Transverse colon (tissue), 4 donors: ENCODE measurements at places on chromosomes 11 and 22.

- peak; percentile 58 for DNase-seq
These were observed at the start of gene SLC43A1 for GRCh38 chr11:57515332-57516060. TSS of gene SLC43A1 (minus strand) at chr11:57515702. CDS start at chr11:57514111, 1,591 bp downstream.

DNA sequence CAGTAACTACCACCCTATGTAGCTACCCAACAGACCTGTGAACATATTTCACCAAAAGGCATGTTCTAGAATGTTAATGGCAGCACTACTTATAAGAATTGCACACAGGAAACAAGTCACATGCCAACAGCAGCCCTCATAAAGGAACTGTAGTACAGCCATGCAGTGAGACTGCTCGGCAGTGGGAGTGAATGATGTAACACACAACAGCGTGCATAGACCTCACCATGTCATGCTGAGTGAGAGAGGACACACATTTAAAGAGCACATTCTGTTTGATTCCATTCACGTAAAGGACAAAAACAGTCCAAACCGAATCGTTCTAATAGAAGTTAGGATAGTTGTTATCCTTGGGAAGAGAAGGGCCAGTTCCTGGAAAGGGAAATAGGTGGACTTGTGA, 27.2 kb upstream of the KIRREL3 start:
- no peak for DNase-seq

GRCh38 chr22:48797731-48798130, 1029.9 kb downstream of the BRD1 start:
- no peak for DNase-seq

GRCh38 chr11:65868076-65868667, 4.4 kb downstream of the EFEMP2 start:
- no peak for DNase-seq

DNA sequence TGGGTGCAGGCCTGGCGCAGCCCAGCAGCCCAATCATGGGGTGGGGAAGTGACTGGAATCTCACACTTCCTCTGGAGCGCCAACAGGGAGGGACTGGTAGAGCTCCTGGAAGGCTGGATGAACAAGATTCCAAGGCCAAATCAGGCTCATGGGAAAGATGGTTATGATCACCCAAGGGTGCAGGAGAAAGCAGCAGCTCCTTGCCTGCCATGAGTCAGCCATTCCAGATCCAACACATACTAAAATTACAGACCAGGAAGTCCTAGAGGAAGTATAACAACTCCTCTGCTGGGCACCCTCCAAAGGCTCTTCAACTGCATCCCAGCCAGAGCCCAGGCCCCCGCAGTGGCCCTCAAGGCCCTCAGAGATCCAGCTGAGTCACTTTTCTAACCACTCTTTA, 427.3 kb downstream of the TENM4 start:
- no peak for DNase-seq

- no peak for DNase-seq
These were observed 316.2 kb downstream of the SOX6 start for GRCh38 chr11:16040151-16040550.

DNA sequence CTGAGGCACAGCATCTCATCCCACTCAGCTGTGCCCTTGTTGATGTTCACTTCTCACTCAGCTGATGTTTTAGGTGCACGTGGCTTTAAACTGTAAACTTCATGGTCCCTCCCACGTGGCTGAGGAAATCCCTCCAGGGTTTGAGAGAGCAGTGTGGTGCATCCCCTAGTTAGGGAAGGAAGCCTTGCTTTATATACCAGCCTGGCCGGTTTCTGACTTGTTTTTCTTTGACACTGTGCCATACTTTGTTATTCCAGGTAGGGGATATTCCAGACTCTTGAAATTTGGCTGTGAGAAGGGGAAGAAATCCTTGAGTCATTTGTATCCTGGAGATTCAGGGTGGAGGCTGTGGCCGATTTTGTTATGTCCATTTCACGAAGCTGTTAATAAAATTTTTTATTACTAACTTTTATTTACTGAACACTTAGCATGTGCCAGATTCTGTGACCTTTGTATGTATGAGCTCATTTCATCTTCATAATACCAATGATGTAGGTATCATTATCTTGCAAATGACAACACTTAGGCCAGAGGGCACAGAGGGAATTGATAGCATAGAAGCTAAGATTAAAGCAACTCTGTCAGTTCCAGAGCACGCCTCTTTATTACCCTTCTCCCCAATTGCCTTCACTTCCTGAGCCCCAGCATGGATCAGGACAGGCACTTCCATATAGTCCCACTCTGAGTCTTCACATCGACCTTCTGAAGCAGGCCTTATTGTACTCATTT, 116.6 kb downstream of the NAV2 start:
- peak; percentile 31 for DNase-seq

DNA sequence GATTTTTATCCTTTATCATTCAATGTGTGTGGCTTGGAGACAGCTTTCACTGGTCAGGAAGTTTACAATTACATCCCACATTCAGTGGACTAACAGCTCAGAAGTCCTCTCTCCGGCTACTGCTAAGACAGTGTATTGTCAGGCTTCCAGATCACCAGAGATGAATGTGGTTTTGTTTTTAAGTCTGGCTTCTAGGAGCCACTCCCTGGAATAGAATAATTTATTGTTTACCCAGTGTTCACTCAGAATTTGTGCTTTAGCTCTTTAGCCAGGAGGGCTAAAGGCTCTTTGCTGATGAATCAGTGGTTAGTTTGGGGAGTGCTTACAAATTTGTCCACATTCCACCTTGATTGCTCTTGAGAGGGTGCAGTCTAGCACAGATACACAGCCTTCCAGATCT, 26.5 kb downstream of the TRIM77 start:
- no peak for DNase-seq

DNA sequence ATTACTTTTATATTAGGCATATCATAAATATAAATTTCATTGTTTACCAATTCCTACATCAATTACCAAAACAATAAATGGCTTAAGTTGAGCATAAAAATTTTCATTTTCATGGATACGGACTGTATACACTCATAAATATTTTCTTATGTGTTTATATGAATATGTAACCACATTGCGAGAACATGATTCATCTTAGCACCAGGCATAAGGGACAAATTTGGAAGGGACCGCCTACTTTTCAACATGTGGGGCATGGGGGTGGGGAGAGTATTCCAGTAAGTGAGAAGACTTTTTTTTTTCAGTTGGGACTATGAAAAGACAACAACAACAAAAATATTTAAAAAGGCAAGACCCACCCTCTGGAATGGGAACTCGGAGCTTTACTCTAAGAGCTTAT, 296.1 kb downstream of the RAB38 start:
- DNase-seq: no peak

GRCh38 chr22:22403306-22403705, 105.2 kb downstream of the ZNF280B start:
- no peak for DNase-seq

GRCh38 chr22:43882122-43882767, 9.6 kb downstream of the PNPLA5 start:
- DNase-seq: no peak

DNA sequence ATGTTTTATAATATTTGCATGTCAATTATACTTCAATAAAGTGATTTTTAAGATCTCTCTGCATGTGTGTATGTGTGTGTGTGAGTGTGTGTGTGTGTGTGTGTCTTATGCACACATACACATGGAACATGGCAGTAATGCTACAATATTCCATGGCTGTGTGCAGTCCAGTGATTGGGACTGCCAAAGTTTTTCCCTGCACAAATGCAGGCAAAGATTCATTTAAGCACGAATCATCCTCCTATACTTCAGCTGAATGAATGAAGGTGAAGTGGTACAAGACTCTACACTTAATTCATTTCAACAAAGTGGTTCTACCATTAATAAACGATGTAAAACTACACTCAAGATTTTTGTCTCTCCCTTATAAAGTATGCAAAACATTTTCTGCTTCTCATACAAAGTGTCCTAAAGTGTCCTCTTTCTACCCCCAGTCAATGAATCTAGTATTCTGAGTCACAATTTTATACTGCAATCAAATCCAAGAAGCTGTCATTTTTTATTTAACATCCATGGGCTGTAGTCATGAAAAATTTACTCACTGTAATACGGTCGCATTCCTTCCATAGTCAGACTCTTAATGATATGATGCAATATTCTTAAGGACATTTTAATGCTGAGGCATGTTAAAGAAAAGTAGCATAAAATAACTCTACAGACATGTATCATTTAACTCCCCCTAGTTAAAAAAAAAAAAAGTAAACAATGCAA, 132.4 kb downstream of the TTC28 start:
- DNase-seq: no peak

DNA sequence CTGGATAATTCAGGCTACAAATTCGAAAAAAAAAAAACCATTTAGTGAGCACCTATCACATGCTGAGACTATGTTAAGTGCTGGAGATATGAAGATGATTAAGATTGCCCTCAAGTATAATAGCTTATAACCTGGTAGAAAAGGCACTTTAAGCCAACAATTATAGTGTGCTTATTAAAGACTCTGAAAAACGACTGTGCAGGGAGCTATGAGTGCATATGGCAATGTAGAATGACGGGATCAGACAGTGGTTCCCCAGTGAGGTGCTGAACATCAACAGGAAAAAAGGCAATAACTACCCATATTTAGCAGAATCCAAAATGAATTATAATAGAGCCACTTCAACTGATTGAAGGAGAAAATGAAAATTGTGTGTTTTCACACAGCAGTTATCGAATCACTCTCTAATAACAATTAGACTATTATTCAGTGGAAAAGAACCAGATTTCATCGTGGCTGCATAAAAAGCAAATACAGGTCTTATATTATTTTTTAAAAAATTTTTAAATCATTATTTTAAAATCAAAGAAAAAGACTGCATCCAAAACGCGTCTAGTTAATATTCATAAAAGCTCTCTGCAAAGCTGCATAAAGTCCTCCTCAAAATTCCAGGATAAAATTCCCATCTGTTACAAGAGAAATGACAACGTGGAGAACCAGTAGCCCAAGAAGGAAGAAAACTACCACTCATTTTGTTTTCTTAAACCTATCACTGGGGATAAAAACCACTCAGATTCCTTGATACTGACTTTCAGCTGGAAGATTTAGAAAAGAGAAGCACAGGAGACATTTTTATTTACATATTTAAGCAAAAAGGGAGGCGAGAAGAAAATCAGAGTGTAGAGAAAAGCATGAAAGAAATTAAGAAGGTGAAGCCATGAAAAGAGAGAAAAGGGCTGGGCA, 1.1 kb downstream of the MTMR2 start:
- DNase-seq: no peak

GRCh38 chr11:87116185-87116584, 78.5 kb downstream of the TMEM135 start:
- no peak for DNase-seq

DNA sequence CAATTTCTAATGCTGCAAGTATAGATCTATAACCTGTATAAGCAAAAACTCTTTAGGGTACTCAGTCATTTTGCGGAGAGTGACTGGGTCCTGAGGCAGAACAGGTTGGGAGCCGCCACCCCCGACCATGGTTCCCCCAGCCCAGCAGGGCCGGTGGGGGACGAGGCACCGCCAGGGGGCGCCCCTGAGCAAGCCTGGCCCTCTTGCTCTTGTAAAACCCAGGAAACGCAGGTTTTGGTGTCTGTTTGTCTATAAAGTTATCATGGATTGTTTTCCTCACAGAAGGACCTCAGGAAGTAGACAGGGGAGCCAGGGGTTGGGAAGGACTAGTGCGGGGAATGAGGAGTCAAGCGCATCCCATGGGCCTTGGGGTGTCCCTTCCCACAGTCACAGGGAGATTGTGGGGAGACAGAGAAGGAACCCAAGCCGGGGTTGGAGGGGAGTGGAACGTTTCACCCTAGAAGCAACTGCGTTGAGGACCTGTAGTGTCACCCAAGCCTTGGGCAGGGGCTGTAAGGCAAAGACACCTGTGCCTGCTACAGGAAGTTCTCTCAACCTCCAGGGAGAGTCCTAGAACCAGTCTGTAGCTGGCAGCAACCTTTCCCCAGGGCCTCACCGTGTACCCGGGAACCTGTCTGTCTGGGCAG, 26.4 kb downstream of the KCTD17 start:
- DNase-seq: peak; percentile 75

DNA sequence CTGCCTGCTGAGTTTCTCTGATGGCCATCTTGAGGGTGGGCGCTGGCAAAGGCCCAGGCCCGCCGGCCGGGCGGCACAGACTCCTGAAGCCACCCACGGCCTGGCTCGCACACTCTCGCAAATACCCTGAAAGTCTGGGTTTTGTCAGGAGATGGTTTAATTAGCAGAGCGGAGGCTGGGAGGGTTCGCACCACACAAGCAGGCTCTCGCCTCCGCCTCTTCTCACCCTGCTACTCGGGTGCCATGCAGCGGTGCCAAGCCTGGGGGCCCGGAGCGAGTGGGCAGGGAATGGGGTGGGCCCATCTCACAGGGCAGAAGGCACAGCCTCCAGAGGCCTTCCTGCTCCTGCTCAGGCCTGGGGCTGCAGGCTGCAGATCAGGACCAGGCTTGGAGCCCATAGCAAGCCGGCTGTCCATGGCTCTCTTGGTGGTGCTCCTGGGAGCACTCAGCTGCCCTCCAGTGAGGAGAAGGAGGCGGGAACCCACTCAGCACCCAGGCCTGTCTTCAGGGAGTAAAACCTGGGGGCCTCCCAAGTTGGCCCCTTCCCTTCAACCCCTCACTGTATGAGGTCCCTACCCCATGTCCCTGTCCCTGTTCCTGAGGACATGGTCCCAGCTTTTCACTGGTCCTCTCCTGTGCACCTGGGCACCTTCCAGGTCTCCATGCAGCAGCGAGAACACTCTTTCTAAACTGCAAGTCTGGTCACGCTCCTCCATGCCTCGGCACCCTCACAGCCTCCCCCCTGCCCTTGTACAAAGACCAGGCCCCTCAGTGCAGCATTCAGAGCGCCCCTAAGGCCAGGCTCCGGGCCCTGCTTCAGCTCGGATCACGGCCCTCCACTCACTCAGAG, 62.0 kb downstream of the FLRT1 start:
- DNase-seq: no peak

DNA sequence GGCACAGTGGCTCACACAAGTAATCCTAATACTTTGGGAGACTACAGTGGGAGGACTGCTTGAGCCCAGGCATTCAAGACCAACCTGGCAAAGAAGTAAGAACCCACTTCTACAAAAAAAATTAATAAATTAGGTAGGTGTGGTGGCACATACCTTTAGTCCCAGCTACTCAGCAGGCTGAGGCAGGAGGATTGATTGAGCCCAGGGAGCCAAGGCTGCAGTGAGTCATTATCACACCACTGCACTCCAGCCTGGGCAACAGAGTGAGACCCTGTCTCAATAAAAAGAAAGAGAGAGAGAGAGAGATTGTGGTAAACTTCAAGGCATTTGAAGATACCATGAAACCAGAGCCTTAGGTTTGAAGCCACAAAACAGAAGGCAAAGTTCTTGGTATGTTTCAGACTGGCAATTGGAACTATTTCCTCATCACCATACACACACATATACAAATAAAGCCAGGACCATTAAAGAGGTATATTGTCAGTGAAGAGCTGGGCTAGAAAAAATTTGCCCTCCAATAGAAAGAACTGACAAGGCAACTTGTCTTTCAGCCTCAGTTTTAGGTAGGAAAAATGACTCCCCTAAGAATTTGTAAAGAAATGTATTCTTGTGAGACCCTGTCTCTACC, 24.6 kb upstream of the B3GNT6 start:
- no peak for DNase-seq

GRCh38 chr22:37979782-37980181, 4.6 kb downstream of the SOX10 start:
- no peak for DNase-seq
